ENCODE measurements at places on chromosomes 16 and 17. TPM values are rescaled to one million over a fixed set of nuclear protein-coding genes. Genes with fewer than 3 reads are reported as not detected.

DNA sequence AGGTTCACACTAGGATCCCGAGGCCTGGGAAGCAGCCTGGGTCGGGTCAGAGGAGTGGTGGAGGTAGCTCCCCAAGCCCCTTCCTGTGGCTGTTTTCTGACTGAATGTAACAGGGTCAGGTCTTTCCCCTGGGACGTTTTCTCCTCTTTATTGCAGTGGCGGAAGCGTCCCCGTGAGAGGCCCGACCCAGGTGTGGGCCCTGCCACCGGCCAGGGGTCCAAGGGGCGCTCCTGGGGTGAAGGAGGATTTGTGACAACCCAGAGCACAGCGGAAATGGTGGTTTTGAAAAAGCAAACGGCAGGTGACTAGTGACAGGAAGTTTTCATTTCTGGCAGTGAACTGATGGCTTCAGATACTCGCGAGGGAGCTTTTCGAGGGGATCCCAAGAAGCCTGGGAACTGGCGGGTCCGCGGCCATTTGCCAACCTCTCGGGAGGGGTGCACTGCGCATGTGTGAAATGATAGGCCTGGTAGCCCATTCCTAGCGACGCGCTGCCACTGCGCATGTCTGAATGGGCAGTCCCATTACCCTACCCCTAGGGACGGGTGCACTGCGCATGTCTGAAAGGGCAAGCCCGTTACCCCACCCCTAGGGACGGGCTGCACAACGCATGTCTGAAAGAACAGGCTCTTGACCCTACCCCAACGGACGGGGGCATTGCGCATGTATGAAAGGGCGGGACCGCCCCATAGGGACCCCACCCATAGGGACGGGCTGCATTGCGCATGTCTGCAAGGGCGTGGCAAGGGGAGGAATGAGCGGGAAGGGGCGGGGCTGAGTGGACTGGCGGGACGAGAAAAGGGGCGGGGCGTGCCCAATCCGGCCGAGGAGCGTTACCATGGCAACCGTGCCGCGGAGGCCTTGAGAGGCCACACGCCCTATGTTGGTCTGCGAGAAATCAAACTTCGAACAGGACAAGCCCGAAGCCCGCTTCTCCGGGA, 1747.9 kb downstream of the TP53TG3F start:
- DNase-seq: no peak

DNA sequence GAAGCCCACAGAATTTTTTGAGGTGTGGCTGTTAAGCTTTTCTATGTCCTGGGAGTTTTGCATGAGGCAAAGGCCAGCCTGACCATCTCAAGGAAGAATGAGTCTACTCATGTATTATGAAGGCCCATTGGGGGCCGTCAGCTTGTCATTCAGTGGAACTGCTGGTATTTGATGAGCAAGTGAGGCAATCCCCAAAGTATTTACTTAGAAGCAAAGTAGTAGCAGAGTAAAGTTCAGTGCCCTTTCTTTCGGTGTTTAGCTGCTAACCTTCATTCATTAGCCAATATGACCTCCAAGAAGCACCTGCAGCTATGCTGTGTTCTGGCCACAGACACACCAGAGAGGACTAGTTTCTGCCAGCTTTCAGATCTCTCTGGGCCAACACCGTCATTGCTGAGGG, 80.2 kb downstream of the RPA1 start:
- DNase-seq: no peak

DNA sequence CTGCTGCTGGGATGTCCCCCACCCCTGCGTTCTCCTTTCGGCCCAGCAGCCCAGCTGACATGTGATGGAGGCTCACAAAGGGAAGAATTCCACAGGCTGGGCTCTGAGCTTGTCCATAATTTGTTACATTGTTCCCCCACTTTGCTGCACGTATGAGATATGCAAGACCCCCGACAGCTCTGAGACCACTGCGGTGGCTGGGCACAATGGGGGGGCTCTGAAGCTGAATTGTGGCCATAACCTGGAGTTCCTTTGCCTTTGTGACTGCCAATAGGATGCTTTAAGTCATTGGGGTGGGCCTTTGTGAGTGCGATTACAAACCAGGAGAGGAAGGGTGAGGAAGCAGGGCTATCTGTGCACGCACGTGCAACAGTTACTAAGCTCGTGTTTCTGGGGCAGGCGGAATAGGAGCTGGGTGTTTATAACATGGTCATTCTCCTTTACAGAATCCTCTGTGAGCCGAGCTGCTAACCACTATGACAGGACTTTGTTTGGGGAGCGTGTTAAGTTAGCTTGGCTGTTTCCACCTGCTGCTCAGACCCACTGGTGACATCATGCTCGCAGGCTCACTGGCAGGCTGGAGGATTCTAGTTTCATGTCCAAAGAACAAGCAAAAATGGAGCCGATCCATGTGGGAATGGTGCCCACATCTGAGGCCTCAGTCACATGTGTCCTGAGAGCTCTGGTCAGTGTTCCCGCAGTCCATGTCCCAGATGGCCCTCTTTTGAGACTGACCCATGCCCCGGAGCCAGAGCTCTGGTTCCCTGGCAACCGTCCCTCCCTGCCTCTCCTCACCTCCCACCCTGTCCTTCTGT, 208.3 kb upstream of the SALL1 start:
- no peak for DNase-seq

GRCh38 chr17:9529033-9529700, 46.5 kb downstream of the STX8 start:
- no peak for DNase-seq

Gene NPIPB6
- 0.07 TPM for total RNA-seq

GRCh38 chr17:66834919-66835454, at the start of gene CACNG5:
TSS of gene CACNG5 (plus strand) at chr17:66835117. CDS start at chr17:66877333, 42,216 bp downstream.
- no peak for DNase-seq

Gene PLA2G10
- 0.22 TPM for total RNA-seq

DNA sequence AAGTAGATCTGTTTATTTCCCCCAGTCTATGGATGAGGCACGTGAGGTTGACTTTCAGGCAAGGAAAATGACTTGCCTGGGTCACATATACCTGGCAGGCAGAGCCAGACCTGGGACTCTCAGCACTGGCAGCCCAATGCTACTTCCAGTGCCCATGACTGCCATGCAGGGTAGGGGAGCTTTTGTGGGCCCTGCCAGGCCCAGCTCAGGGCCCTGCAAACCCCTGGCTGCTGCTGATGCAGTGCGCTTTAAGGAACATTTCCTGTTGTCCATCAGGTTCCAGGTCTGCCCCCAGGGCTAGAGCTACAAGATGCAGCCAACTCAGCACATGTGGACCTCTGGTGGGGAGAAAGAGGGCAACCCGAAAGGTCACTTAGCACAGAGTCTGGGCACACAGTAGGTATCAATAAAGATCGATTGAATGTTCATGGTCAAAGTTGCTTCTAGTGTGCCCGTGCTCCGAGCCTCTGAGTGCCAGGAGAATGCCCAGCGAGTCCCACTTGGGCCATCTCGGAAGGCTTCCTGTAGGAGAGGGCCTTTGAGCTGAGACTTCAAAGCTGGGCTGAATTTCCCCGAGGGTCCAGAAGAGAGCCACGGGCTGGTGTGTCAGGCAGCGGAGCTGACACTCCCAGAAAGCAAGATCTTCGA, 513 bp upstream of the TBX21 start:
- DNase-seq: no peak

DNA sequence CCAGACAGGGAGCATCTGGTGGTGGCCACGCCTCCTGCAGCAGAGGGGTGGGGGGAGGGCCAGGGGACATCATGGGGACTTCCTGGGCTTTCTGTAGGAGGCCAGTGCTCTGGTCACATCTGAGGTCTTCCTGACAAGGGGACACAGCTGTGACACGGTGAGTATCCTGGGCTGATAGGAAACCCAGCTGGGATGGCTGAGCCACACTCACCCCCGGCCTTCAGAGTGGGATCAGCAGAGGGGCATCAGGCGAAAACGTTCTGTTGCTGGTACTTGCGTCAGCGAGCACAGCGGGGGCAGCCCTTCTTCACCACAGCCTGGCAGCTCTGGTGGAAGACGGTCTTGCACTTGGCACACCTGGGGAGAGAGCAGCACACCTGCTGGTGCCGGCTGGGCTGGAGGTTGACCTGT, 122.9 kb upstream of the SMURF2 start:
- no peak for DNase-seq

Gene TLCD3A
- total RNA-seq: 35.6 TPM

Gene PKMYT1
- total RNA-seq: 120 TPM

Gene DLX4
- not detected for total RNA-seq

DNA sequence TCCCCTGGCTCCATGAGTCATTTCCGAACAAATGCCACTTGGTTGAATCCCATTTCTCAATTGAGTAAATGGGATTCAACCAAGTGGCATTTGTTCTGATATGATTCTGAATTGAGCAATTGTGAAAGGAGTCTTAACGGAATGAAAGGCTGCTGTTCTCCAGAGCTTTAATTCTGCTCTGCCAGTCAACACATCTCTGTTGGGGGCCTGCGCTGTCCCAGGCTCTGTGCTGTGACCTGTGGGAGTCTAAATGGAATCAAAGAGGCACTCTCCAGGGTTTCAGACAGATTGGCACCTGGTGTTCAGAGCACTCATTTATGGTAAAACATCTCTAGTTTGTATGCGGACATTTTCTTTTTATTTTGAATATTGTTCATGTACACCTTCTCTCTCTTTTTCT, 126.2 kb downstream of the WSCD1 start:
- no peak for DNase-seq

- DNase-seq: no peak
These were observed 12.5 kb downstream of the C17orf78 start for GRCh38 chr17:37388266-37388665.

- DNase-seq: no peak
These were observed 14.6 kb downstream of the SLC13A2 start for GRCh38 chr17:28487881-28488532.
